Activated naive CD8-positive, alpha-beta T cell treated with anti-CD3 and anti-CD28 coated beads, Interleukin-2, amount 50 U/mL, for 24 hours (primary cell): ENCODE measurements at places on chromosomes 3 and 15.

DNA sequence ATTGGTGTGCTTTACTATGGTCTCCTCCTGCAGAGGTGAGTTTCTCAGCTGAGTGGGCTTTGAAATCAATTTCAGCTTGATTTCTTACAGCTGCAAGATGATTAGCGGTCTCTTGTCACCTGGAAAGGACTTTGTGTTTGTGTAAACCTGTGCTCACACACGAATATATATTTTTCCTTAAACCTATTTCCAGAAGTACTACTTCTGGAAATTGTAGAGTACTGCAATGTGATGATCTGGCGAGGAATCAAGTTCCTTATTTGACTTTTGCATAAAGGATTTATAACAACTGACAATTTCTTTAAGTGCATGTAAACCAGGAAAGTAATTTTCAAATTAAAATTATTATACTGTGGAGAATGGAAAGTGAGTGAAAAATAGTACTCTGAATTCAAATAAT lies 2.1 kb downstream of the MCTP2 start:
- DNase-seq: no peak

DNA sequence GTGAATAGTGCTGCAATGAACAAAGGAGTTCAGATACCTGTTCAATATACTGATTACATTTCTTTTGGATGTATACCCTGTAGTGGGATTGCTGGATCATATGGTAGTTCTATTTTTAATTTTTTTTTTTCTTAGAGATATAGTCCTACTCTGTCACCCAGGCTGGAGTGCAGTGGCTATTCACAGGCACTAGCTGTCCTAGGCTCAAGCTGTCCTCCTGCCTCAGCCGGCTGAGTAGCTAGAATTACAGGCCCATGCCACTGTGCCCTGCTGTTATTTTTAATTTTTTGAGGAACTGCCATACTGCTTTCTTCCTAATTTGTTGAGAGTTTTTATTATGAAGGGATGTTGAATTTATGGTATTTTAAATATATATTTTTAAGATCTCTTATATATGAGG lies 23.0 kb upstream of the CACNA2D3 start:
- DNase-seq: no peak

DNA sequence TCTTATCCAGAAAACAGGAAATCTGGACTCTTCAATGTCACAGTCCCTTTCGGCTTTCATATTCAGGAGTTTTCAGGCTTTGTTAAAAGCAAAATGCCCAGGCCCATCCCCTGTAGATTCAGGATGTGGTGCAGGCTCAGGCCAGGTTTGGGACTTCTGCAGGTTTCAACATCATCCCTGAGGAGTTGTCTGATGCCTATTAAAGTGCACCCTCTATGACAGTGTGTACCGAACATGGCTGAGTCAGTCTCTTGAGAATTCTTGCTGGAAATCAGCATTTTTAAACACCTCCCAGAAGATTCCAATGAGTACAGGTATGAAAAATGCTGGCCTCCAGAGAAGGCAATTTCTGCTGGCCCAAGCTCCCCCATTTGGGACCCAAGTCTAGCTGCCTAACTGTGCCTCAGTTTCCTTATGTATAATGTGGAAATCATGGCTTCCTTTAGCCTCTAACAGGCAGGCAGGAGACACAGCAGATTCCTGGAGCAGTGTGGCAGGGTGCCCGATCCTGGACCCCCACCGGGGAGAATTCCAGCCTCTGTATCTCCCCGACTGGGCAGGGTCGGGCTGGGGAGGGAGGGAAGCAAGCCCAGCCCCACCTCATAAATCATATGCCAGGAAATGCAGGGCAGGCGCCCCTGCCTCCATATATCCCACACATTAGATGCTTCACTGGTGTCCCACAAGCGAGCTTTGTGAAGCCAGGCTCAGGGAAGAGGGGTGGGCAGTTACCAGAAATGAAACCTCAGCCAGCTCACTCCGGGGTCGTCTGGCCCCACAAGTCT lies 44.4 kb upstream of the SLC6A11 start:
- DNase-seq: no peak

GRCh38 chr15:59791755-59792154 lies 102.6 kb upstream of the BNIP2 start:
- DNase-seq: no peak

- DNase-seq: no peak
Observed at GRCh38 chr3:197478746-197479668, 76.8 kb downstream of the BDH1 start.

DNA sequence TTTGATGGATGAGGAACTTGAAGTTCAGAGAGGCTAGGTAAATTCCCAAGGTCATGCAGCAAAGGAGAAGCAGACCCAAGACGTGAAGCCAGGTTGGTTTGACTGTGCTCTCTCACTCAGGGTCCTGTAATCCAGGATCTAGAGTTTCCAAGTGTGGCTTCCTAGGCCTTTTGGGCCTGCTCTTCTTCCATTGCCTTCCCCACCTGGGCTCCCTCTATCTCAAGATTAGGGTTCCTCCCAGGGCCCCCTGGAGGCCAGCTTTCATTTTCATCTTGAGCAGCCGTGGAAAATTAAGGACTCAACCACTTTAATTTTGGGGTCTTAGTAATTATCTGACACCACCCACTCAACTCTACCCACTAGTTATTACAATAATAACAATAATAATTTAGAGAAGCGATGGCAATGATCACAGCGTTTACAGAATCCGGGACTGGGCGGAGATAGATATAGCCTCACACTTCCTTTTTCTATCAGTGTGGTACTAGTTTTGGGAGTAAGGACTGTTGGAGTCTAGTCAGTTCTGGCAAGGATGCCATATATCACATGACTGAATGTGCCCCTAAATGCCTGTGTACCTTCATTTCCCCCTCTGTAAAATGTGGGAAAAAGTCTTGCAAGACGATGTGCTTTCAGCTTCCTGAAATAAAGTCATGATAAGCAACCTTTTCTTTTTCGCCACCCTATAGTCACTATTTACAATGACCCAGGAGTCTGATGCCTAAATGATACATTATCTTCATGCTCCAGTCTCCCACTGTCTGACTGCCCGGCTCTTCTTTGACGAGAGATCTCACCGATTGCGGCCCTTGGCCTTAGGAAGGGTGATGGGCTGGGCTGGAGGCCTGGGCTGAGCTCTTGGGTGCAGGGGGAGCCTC lies 30.2 kb upstream of the MAGEF1 start:
- no peak for DNase-seq

- DNase-seq: no peak
Observed at GRCh38 chr3:61812517-61812916, 251.1 kb downstream of the PTPRG start.

GRCh38 chr15:53506370-53506769 lies 253.1 kb downstream of the WDR72 start:
- DNase-seq: no peak

- no peak for DNase-seq
Observed at GRCh38 chr3:47000198-47000815, 20.8 kb downstream of the NBEAL2 start.

DNA sequence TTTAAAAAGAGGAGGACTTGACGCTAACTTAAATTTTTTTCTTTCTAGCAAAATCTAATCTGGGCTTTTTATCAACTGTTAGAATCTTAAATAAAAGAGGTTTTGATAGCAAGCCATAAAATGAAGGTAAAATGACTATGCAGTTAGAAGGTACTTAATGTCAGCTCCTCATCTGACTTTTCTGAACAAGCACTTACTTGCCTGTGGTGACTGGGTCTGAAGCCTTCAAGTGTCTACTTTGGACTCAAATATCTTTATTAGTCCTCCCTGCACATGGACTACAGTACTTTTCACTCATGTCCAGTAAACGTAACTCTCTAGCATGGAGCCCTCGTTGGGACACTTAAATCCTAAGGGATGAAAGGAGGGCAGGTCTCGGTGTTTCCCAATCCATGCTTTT lies 135.9 kb downstream of the P2RY1 start:
- no peak for DNase-seq

DNA sequence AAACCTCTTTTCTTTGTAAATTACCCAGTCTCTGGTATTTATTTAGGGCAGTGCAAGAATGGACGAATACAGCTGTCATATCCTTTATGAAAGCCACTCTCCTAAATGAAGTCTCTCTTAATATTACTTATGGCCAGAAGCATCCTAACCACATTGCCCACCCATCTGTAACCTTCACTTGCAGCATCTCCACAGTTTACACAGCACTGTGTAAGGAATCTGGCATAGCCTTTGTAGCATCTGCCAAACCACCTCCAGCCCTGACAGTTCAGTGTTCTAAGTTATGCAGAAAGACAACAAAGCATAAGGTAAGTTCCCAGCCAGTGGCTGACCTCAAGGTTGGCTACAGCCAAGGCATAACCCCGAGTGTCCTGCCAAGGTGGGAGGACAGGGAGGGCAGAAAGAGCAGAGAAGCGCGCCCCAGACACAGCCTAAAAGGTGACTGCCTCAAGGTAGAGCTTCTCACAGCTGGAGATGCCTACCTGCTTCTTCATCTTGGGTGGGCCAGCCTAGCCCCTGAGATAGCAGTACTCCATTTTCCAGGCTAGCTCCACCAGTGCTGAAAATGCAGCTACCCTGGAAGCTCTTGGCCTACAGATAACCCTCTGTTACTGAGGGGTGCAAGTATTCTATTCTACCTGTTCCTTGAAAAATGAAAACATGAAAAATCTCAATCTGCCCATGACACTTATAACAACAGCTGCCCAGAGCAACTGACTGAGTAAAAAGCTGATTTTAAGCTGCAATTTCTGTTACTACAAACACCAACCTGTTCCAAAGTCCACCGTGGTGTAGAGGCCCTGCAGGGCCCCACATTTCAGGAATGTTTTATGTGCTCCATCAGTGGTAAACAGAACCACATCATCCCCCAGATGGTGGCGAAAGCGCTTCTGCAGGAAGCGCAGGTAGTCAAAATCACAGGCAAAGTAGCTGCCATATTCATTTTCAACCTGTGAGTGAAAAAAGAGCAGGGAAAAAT lies 39.3 kb downstream of the GLB1 start:
- no peak for DNase-seq

- no peak for DNase-seq
Observed at GRCh38 chr3:38843898-38844297, 27.9 kb upstream of the SCN10A start.

DNA sequence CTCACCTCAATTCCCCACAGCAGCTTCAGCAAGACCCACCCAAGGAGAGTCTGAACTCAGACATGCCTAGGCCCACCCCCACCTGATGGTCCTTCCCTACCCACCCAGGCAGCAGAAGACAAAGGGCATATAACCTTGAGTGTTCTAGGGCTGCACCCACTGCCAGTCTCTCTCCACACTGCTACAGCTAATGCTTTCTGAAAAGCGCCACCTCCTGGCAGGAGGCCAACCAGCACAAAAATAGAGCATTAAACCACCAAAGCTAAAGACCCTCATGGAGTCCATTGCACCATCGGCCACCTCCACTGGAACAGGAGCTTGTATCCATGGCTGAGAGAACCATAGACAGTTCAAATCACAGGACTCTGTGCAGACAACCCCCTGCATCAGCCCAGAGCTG lies 11.3 kb upstream of the RPL39L start:
- DNase-seq: peak; percentile 67

DNA sequence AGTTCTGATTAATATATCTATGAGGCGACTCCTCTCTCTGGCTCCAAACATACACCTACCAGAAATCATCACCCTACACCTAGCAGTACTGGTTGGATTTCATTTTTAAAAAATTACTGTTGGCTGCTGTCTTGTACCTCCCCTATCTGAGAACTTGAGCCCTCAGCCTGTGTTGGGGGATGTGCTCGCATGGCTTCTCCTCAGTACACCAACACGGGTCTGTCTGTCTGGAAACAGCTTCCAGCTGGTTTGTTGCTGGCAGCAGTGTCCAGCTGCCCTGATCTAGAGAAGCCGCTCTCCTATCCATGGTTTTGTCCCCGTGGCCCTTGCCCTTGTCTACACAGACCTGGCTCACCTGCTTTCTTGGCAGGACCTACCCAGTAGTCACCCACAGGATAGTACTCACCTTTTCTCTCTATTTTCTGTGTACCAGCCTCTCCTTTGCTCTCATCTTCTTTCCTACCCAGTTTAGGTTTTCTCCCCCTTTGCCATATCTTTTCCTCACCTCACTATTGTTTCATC lies 43.2 kb upstream of the NEDD4 start:
- no peak for DNase-seq

GRCh38 chr15:26721232-26721967 lies 51.5 kb downstream of the GABRB3 start:
- DNase-seq: no peak

DNA sequence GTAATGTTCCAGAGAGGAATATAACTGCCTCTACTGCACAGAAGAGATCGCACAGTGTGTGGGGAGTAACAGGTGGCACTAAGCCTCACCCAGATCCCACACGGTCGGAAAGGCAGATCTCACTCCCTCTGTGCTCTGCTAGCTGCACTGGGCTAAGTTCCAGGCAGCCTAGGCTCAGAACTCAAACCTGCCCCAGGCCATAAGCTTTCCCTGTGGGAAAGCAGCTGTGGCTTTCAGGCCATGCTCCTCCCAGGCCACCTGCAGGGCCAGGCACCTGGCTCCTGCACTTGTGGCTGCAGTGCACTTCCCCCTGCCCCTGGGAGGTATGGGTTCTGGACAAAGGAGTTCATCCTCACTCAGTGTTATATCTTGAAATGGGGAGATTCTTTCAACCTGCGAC lies 27.5 kb downstream of the PCCB start:
- DNase-seq: no peak

DNA sequence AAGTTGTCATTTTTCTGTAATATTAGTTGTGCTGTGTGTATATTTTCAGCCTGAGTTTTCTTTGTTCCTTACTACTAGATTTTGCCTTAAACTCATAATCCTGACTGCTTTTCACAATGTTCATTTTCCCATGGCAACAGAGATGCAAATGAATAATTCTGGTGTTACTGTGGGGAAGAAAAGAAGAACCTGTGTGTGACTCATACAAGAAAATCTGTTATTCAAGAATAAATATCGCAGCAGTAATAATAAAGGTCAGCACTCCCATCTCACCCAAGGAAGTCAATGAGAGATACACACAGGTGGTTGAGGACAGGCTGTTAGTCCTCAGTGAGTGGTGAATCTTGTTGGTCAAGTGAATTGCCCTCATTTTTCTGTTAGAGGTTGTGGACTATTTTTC lies 656.6 kb upstream of the NAALADL2 start:
- no peak for DNase-seq

DNA sequence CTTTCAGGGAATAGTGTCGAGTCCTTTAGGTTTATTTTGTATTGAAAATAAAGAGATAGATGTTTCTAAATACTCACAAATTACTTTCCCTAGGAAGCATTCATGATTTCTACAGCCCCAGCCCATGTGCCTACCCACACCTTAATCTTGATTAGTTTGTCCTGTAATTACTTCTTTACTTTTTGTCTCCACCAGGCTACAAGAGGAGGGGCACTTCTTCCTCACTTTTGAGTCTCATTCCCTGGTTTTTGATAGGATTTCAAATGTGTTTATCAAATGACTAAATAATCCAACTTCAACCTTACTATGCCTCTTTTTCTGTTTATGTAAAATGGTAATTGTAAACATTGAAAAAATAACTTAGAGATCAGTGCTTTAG lies 1.8 kb downstream of the PXK start:
- no peak for DNase-seq
